HCT116 (cell line): ENCODE measurements at places on chromosomes 12 and 14.

- no peak for DNase-seq
Measured at GRCh38 chr12:85393606-85394005, 113.6 kb downstream of the ALX1 start.

DNA sequence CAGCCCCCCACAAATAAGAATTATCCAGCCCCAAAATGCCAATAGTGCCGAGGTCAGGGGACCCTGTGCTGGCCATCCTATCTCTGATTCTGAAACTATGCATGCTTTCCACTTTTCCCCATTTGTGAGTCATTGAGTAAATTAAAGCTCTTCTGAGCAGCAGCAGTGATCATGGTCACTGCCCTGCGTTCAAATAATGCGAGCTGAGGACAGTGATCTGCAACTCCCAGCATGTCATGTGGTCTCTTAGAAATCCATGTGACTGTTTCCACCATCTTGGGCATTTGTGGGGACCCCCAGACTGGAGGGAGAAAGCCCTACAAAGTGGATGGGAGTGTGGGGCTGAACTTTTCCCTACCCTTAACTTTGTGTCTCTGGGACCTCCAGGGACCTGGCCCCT lies 53.8 kb downstream of the C14orf132 start:
- no peak for DNase-seq

GRCh38 chr14:90664911-90665310 lies 151.3 kb downstream of the TTC7B start:
- DNase-seq = no peak

GRCh38 chr14:21322716-21323115 lies 42.8 kb downstream of the RPGRIP1 start:
- no peak for DNase-seq
